ENCODE measurements at places on chromosomes 5 and 9. TPM values are rescaled to one million over a fixed set of nuclear protein-coding genes. Genes with fewer than 3 reads are reported as not detected.

DPM2 gene
- total RNA-seq = 33.1 TPM

OGN gene
- not detected for total RNA-seq

ELP1 gene
- 28.1 TPM for total RNA-seq

GCNT1 gene
- 2.8 TPM for total RNA-seq

SLC2A6 gene
- 51.8 TPM for total RNA-seq

GRCh38 chr9:86842573-86842972, 104.7 kb downstream of the GAS1 start:
- no peak for DNase-seq

Data from kidney epithelial cell (primary cell).